ENCODE measurements at places on chromosomes 16 and 17. TPM values are rescaled to one million over a fixed set of nuclear protein-coding genes. Genes with fewer than 3 reads are reported as not detected.

PYDC1 gene
- not detected for total RNA-seq

LGALS9 gene
- 159 TPM for total RNA-seq

AIPL1 gene
- 0.67 TPM for total RNA-seq

TANC2 gene
- total RNA-seq, result 5.2 TPM
